ENCODE measurements at places on chromosomes 5 and 9. TPM values are rescaled to one million over a fixed set of nuclear protein-coding genes. Genes with fewer than 3 reads are reported as not detected.

Gene SV2C
- not detected for total RNA-seq

Gene LPAR1
- total RNA-seq, result 450 TPM

Gene RXFP3
- not detected for total RNA-seq

Gene HNRNPA0
- total RNA-seq, result 9.9 TPM

Gene NIM1K
- total RNA-seq, result 4.2 TPM

Gene GNA14
- total RNA-seq, result 0.16 TPM

Gene LRRC70
- total RNA-seq, result 0.79 TPM

Gene RPS23
- total RNA-seq, result 3,336 TPM

Gene FAXDC2
- 18.4 TPM for total RNA-seq

Gene CCNJL
- under 0.01 TPM for total RNA-seq

Gene AK3
- total RNA-seq, result 75.3 TPM

Gene SHISAL2B
- 0.16 TPM for total RNA-seq

Gene GPRIN1
- 3.2 TPM for total RNA-seq

Gene HMMR
- total RNA-seq, result 0.86 TPM

Gene EQTN
- not detected for total RNA-seq

Gene LECT2
- total RNA-seq, result not detected

Gene TNC
- total RNA-seq, result 20.2 TPM

Gene GLIPR2
- total RNA-seq, result 101 TPM

Gene MEGF10
- not detected for total RNA-seq

Measured in bronchial smooth muscle cell (primary cell).